ENCODE measurements at places on chromosomes 1 and 21.

DNA sequence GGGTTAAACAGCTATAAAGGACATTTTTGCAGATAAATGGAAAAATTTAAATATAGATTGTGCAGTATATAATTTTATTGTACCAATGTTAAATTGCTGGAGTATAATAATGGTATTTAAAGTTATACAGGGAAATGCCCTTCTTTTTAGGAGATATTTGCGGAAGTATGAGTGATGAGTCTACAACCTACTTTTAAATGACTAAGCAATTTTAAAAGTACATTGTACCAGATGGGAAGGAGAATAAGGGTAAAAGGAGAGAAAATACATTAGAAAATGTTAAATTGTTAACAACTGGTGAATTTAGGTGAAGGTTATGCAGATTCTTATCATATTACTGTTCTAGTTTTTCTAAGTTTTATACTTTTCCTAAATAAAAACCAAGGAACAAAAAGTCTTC, 91.8 kb downstream of the ZZZ3 start:
- DNase-seq, result no peak

- DNase-seq, result no peak
These were observed 5.1 kb downstream of the LDLRAD1 start for GRCh38 chr1:54012863-54013262.

DNA sequence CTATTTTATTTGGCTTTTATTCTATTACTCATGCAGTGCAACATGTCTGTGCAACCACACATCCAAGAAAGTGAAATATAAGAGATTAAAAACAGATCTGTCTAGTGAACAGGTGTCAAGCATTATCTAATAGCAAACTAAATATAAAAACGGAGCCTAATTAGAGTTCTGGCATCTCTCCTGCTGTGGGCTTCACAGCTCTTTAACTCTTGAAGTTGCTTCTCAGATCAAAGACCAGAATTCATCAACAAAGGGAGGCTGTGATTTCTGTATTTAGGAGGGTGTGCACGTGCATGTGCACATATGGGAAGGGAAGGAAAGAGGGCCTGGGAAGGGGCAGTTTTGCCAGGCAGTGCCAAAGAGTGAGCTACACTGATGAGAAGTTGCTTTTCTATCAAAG, 81.0 kb downstream of the MIS18A start:
- DNase-seq, result no peak

DNA sequence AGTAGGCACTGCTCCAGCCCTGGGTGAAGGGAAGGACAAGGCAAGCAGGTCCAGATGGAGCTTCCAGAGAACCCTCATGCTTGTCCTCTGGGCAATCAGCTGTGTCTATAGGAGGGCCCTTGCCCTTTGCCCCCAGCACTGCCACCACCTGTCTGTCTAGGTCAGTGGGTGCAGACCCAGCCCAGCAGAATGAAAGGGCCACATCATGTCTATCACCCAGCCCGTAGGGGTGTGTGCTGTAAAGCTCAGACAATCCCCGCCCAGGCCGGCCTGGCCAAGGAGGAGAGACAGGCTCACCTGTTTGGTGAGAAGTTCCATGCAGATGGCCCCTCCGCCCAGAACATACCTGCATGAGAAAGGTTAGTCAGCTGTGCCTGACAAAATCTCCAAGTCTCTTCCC, 7.0 kb downstream of the UBE2Q1 start:
- no peak for DNase-seq

GRCh38 chr1:245353411-245353810, 198.6 kb downstream of the KIF26B start:
- DNase-seq, result no peak

DNA sequence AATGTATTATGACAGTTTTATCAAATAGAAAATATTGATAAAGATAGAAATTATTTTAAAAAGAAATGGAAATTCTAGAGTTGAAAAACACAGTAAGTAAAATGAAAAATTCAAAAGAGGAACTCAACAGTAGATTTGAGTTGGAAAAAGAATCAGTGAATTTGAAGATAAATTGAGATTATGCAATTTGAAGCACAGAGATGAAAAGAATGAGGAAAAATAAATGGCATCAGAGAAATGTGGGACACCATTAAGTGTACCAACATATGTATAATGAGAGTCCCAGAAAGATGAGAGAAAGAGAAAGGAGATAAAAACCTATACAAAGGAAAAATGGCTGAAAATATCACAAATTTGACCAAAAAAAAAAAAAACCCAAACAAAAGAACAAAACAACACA, 25.0 kb downstream of the C4BPA start:
- DNase-seq, result no peak

DNA sequence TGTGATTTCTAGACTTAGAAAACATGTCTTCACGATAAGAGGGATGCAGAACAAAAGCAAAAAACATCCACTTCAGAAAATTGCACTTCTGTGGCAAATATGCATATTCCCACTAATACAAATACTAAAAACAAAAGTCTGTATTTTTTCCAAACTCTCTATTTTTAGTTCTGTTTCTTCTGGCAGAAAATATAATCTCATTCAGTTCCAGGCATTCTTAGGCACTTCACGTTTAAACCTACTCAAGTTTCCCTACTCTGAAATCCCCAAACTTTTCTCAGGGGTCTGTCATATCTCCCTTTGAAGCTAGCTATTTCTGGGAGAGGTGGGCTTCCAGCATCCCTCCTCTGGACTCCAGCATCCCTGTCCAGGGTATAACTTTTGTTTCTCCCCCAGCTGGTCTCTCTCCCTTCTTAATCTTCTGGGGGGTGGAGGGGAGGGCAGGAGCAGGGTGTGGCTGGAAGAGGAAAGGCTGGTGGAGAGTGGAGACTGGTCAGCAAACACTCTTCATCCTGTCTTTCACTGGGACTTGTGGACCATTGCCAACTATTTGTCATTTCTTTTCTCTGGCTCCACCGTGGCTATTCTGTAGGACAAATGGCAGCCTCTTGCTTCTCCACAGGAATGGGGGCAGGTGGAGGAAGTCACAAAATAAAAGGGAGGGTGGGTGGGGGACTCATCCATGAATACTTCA, 19.6 kb upstream of the NCF2 start:
- DNase-seq, result peak; percentile 69

DNA sequence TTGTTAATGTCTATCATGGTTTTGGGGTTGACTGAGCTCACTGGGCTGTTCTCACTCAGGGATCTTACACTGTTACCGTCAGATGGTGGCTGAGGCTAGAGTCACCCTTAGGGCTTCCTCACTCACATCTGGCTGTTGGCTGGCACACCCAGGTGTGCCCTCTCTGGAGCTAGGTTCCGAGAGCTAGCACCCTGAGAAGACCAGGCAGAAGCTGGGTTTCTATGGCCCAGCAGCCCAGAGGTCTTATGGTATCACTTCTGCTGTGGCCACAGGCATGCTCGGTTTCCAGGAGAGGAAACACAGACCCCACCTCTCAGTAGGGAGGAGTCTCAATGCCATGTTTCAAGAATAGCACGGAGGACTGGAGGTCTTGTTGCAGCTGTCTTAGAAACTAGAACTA, 20.7 kb upstream of the KIF1B start:
- no peak for DNase-seq

- no peak for DNase-seq
These were observed 35.9 kb downstream of the TRPM2 start for GRCh38 chr21:44389335-44389734.

GRCh38 chr1:205593967-205594366, 37.8 kb downstream of the ELK4 start:
- no peak for DNase-seq

GRCh38 chr1:163561580-163562295, 240.0 kb downstream of the NUF2 start:
- peak; percentile 29 for DNase-seq

- no peak for DNase-seq
These were observed 8.0 kb downstream of the PDXK start for GRCh38 chr21:43726686-43727518.

- DNase-seq, result no peak
These were observed 155.6 kb downstream of the SDCCAG8 start for GRCh38 chr1:243411472-243411871.

DNA sequence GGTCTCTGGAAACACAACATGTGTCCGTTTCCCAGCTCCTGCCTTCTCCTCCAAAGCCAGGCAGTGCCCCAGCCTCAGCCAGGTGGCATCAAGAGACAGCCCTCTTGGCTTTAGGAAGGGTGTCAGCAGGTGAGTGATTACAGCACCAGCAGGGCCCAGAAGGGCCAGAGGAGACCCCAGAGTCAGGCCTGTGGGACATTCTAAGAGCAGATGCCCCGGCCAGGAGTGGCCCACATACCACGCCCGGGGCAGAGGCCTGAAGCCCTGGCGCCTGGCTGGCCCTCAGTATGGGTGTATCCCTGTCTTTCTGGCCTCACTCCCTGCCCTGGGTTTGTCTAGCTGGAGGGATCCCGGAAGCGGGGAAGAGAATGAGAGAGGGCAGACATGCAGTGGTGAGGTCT, 109.2 kb downstream of the CASZ1 start:
- DNase-seq, result no peak

GRCh38 chr1:232613752-232614381, 16.1 kb downstream of the SIPA1L2 start:
- peak; percentile 73 for DNase-seq

DNA sequence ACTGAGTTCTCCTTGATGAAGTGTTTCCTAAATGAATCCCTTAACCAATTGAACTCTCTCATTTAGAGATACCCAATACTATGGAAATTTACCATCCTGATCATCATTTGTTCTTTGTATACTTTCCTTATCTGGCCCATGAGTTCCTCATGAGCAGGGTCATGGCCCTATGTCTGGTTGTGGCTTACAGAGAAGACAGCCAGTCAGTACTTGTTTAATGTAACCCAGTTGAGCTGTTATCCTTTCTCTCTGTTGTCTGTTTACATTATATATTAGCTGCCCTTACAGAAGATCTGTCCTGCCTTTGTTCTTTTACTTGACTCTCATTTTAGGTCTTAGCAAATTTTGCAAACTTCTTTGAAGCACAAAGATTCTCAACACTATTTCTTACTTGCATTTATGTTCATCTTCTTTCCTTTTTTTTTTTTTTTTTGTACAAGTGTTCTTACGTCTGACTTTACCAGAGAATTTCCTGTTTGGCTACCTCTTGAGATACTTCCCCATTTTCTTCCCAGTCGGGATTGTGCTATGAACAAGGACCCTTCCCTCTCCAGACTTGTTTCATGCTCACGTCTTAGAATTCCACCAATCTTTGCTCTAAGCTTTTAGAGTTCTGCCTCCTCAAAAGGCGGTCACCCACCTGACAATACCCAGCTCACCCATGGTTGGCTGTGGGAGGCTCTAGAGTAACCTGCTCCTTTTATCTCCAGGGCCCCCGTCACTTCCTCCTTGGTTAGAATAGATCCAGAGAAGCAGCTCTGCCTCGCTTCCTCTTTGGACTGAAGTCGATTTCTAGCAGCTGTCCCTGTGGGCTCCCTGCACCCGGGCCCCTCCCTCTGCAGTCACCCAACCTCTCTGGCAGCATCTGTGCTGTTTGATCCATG, 53.6 kb upstream of the RUNX1 start:
- no peak for DNase-seq

GRCh38 chr1:17053086-17053684, 647 bp downstream of the SDHB start:
- no peak for DNase-seq

DNA sequence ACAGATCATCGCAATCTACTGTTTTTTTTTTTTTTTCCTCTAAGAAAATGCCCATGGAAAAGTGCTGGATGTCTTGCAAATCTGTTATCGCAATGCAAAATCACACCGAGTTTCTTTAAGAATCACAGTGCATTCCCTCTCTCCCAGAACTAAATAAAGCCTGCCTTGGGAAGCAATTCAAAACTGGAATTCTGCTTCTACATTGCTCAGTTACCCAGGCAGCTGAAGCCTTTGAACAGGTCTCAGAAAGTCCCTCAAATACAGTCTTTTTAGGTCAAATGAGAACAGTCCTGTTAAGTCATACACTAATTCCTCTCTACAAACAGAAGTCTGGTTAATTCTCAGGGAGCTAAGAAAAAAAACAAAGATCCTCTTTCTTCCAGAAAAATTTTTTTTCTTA, 46.3 kb downstream of the SLC30A10 start:
- no peak for DNase-seq

- peak; percentile 21 for DNase-seq
These were observed 198.5 kb downstream of the DYRK1A start for GRCh38 chr21:37564924-37565529.

DNA sequence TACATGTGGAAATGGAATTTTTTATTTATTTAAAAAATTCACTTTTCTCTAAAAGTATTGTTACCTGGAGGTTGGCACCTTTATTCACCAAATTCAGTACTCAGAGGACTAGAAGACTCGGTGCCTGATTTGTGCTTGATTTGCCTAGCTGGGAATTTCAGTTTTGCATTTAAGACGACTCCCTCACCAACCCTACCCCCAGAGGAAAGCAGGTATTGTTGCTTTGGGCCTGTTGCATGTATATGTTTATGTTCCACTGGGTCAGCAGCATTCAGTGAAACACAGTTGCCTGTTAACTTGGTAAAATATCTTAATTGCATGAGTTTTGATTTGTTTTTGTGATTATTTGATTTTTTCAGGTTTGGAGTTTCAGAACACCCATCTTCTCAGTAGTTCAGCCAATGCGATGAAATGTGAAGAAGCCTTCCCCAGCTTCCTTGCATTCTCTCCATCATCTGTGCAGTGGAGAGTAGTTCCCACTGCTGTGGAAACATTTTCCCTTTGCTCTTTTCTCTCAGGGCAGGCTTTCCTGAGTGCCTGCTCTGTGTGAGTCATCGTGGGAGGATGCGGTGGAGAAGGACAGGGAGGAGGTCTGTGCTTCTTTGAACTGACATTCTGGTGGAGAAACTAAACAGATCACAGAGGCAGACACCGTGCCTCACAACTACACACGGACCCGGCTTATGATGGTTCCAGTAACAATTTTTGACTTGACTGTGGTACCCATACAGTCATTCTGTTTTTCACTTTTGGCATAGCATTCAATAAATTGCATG, 6.4 kb downstream of the ADARB1 start:
- peak; percentile 53 for DNase-seq

DNA sequence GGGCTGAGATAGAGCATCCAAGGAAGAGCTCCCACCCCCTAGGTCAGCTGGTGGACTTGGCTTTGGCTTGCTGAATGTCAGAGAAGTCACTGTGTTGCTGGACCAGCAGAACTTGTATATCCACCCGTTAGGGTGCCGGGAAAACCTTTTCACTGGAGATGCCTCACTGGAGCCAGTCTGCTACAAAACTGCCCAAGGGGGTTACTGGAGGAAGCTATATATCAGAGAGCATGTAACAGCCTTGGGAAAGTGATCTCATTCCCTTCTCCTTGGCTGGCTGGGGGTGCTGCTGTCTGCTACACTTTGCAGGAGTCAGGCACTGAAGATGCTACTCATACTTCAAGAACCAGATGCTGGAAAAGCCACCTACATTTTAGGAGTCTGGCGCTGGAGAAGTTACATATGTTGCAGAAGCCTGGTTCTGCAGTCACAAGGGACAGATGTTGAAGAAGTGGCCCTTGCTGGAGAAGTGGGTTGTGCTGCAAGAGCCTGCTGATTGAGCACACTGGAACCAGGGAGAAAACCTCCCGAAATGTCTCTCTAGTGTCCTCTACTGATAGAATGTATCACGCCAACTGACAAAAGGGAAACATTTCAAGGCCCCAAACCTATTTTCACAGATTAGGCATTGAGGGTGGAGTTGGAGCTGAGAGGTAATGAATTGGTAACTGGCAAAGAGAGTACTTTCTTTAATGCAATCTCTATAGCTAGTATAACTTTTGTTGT, 250.6 kb downstream of the SPATA17 start:
- DNase-seq, result peak; percentile 79

GRCh38 chr1:50099654-50100053, 9.1 kb upstream of the ELAVL4 start:
- DNase-seq, result no peak
